GM23248 (cell line): ENCODE measurements at places on chromosomes 7 and 10. TPM values are rescaled to one million over a fixed set of nuclear protein-coding genes. Genes with fewer than 3 reads are reported as not detected.

GRCh38 chr10:101840741-101841453 is 2.7 kb downstream of the KCNIP2 start:
- DNase-seq: peak; percentile 90

DNA sequence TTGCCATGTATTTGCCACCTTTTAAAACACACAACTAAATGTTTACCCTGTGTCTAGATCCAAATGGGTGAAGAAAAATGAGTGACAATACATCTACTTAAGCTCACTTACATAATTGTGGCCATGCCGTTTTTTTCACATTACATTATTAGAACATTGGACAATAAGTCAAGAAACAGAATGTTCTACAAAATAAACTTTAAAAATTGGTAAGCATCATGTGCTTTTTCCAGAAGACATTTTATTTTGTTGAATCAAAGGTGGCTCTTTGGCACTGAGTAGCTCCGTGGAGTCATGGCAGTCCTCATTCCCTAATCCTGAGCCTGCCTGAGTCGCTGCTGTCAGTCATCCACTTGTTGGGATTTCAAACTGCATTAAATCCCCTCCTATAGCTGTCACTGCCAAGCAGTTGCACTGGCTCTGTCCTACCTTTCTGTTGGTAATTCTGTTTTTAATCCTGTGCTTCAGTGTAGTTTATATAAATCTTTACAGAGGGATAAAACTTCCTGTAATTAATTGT is 32.3 kb downstream of the CAV1 start:
- DNase-seq: no peak

DNA sequence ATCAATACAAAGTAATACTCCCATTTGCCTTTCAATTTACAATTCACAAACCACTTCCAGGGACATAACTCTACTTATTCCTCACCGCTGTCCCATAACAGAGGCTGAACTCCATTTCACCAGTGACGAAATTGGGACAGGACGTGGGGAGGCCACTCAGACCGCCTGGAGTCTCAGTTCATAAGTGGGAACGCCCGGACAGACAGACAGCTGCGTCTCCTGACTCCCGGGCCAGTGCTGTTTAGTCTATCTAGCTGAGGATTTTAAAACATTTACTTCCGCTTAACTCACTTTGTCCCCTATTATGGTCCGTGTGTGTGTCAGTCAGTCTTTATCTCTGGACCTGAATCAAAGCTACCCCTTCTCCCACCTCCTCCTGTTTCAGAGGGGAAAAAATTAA is 67.4 kb upstream of the ZNF438 start:
- DNase-seq: no peak

DNA sequence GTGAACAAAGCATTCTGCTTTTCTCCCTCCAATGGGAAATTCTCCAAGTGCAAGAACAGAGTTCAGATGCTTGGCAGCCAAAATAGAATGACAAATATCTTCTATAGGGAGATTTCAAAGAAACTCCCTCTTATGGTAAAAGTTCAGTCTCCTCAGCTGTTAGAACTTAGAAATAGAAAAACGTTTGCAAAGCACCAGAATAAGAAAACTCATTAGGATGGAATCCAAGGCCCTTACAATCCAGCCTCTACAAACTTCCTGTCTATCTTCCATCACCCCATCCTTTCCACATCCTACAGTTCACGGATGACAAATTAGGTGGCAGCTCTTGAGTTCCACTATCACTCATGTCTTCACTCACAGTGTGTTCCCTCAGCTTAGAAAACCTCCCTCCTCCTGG is 25.7 kb downstream of the FAM13C start:
- DNase-seq: peak; percentile 58

GRCh38 chr7:94584113-94584512 is 71.8 kb downstream of the SGCE start:
- peak; percentile 6 for DNase-seq

- no peak for DNase-seq
Observed at GRCh38 chr7:91031757-91032156, 232.5 kb upstream of the FZD1 start.

DNA sequence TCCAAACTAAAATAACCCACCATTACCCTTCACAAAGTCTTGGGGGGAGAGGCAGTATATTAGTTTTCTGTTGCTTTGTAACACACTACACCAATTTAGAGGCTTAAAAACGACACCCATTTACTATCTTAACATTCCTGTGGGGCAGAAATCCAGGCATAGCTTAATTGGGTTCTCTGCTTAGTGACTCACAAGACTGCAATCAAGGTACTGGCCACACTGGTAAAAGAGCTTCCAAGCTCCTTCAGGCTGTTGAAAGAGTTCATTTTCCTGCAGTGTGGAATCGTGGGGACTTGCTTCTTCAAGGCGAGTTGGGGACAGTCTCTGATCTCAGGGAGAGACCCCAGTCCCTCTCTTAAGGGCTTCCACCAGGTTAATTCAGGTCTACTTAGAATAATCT is 139.1 kb downstream of the XPNPEP1 start:
- DNase-seq: peak; percentile 50

- DNase-seq: no peak
Observed at GRCh38 chr7:148187471-148187870, 403.1 kb upstream of the C7orf33 start.

DNA sequence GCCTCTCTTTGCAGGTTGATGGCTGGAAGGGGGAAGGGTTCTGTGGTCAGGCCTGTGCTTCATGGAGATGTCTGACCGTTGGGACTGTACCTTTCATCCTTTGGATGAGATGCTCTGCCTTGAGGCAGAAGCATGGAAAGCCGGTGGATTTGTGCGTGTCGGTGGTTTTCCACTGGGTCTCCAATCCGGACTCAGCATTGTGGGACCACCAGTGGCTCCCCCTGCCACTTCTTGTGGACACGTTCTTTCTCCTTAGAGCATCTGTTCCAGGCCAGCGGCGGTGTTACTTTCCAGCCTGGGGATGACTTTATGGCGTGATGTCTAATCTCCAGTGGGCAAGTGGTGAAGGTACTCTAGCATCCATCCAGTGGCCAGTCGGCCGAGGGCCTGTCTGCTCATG is 178.4 kb downstream of the MGMT start:
- no peak for DNase-seq

- no peak for DNase-seq
Observed at GRCh38 chr7:127189886-127190285, 62.9 kb downstream of the GRM8 start.

DNA sequence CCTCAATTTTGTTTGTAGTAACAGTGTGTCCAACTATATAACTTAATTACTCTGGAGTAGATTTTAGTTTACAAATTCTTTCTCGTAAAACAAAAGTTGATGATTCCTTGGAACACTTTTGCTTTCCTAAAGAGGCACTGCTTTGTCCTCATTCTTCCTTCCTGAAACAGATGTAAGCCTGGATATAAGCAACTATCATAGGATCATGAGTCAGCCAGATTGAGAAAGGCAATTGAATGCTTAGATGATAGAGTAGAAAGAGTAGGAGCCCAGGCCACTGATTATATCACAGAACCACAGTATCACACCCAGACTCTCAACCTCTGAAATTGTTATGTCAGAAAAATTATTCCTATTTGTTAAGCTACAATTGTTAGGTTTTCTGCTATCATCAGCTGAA is 69.9 kb downstream of the TMEM106B start:
- DNase-seq: no peak

- no peak for DNase-seq
Observed at GRCh38 chr7:69816501-69816900, 218.2 kb downstream of the AUTS2 start.

DNA sequence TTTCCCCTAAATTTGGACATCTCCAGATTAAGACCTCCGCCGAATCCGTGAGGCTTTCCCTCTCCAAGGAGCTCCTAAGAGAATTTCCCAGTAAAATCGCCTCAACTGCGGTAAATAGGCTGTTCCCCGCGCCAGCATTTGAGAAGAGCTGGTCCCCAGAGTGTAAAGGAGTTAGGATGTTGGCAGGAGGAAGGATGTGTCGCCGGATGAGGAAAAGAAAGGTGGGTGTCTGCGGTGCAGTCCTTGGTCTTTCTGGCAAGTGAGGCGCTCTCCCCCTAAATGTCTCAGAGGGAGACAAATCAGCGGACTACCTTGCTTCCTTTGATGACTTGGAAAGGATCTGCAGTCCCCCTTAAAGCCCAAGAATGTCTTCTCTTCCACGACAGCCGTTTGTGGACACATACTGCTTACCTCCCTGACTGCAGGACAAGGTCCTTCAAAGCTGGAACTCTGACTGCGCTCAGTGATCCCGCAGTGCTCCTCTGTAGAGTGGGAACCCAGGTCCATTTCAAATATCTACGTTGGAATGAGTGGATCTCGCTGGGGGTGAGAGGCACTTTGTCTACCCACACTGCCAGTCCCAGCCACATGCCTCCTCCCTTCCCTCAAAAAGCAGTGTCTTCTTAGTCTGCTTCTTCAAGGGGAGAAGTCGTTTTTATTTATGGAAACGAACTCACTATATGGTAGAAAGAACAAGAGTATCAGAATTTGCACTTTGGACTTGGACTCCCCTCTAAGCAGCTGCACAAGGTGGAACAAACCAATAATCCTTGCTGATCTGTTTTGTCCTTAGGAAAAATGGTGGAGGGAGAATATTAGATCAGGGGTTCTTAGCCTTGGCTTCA is 1.1 kb upstream of the DLG5 start:
- peak; percentile 44 for DNase-seq

GRCh38 chr10:69642747-69643146 is 12.7 kb downstream of the FAM241B start:
- DNase-seq: no peak

Gene FKBP9
- 555 and 556 TPM in 2 replicates for total RNA-seq

Gene CSGALNACT2
- 11.5 and 17.4 TPM in 2 replicates for total RNA-seq

Gene TEX47
- not detected in 2 replicates for total RNA-seq

Gene LRMDA
- 0.13 TPM in 1 of 2 replicates, not detected in the other for total RNA-seq

Gene ZC3HAV1
- total RNA-seq: 30.5 and 36.4 TPM in 2 replicates

Gene FOXP2
- total RNA-seq: 1.3 and 5.0 TPM in 2 replicates
